Urinary bladder (tissue), 4 donors: ENCODE measurements at places on chromosomes 3 and 15. TPM values are rescaled to one million over a fixed set of nuclear protein-coding genes. Genes with fewer than 3 reads are reported as not detected.
A peak's percentile ranks its signal among the peaks of the same experiment; 100 is the strongest.

The CASR gene
- total RNA-seq, result 0.74 TPM

The CHL1 gene
- total RNA-seq, result 47.3 TPM

The ALS2CL gene
- total RNA-seq, result 10.4 TPM

The SKIC8 gene
- 66.2 TPM for total RNA-seq

The SLC22A13 gene
- 0.58 TPM for total RNA-seq

The IMPG2 gene
- 2.3 TPM for total RNA-seq

GRCh38 chr3:177300039-177300833 lies 103.0 kb upstream of the TBL1XR1 start:
- peak; percentile 49 for DNase-seq

GRCh38 chr3:86929046-86929445 lies 61.9 kb downstream of the VGLL3 start:
- DNase-seq, result no peak

- DNase-seq, result no peak
Measured at GRCh38 chr15:59918994-59919951, 84.8 kb upstream of the FOXB1 start.

- DNase-seq, result no peak
Measured at GRCh38 chr3:9630550-9631139, 18.7 kb upstream of the MTMR14 start.

DNA sequence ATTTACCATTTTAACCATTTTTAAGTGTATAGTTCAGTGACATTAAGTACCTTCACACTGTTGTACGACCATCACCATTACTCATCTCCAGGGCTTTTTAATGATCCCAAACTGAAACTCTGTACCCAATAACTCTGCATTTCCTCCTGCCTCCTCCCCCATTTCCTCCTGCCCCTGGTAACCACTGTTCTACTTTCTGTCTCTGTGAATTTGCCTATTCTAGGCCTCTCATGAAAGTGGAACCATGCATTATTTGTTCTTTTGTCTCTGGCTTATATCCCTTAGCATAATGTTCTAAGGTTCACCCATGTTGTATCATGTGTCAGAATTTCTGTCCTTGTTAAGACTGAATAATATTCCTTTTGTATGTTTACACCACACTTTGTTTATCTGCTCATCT lies 154.2 kb downstream of the MECOM start:
- DNase-seq, result no peak

DNA sequence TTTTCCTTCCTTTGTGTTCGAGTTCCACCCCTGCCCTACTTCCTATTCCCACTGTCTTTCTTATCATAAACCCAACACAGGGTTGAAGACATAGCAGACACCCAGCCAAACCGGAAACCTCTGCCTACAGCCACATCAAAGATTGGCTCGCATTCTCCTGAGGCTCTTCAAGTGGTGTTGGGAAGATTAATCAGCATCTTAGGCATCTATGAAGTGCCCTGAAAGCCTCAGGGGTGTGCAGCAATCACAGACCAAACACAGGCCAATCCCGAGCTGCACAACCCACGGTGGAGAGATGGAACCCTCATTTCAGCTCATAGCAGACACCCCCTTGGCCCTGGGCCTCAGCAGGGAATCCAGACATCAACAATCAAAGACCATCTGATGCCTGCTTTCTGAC lies 255.9 kb downstream of the XXYLT1 start:
- DNase-seq, result no peak

DNA sequence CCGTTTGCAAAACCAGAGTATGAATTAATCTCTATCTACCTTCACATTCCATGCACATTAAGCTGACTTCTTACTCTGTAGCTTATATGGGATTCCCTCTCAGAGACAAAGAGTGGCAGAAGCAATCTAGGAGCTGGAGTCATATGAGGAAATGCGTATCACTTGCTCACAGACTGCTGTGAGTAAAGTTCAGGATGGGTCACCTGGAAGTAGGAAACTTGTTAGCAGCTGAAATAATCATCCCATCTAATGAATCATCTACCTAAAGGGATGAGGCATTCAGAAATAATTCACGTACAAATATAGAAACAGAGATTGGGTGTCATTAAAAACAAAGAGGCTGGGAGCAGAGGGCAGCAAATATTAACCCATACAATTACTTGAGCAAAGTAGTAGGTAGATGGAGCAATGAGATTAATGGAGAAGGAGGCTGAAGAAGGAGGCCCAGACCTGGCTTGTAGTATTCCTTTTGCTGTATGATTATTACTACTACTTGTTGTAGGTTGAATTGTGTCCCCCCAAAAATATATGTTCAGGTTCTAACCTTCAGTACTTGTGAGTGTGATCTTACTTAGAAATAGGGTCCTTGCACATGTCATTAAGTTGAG lies 866.3 kb downstream of the ROBO2 start:
- DNase-seq, result no peak

DNA sequence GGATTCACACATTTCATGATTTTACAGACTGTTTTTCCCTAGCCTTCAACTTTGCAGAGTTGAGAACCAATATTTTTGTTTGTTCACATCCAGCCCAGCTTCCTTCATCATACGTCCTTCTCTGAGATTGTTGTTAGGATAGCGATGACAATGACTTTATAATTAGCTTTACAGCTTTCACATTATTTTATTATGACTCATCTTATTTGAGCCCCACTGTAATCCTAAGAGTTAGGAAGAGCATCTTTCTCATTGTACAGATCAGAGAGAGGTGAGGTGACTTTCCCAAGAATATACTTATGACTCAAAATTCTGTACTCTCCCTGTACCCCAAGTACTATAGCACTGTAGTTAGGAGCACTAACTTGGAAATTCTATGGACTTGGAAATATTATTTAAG lies 156.1 kb downstream of the ALDH1A2 start:
- no peak for DNase-seq
